NCI-H345 (cell line): ENCODE measurements at places on chromosomes 3 and 15.

DNA sequence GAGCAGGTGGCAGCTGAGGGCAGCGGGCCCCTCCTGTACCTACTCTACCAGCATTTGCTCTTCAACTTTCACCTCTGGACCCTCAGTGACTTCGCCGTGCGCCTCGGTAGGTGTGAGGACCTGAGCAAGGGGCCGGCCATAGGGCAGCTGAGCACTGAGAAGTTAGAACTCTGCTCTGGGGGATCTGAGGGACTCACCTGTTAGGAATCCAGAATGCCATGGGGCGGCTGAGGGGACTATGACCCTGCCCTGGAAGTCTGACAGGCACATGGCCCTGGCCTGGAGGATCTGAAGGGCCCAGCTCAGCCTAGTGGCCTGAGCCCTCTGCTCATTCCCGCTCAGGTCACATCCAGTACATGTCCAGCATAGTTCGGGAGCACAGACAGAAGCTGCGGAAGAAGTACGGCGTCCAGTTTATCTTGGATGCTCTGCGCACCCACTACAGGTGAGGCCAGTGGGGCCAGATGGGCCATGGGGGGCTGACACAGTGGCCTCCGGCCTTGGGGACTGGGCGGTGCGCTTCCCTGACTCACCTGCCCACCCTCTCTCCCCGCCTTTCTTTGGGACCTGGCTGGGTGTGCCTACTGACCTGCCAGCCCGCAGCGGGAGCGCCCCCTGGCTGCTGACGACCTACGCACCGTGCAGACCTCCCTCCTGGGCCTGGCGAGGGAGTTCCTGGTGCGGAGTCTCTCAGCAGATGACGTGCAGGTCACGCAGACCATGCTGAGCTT lies 18.8 kb downstream of the NBEAL2 start:
- DNase-seq = peak; percentile 6

- no peak for DNase-seq
These were observed 9.8 kb downstream of the TFG start for GRCh38 chr3:100719136-100719535.

DNA sequence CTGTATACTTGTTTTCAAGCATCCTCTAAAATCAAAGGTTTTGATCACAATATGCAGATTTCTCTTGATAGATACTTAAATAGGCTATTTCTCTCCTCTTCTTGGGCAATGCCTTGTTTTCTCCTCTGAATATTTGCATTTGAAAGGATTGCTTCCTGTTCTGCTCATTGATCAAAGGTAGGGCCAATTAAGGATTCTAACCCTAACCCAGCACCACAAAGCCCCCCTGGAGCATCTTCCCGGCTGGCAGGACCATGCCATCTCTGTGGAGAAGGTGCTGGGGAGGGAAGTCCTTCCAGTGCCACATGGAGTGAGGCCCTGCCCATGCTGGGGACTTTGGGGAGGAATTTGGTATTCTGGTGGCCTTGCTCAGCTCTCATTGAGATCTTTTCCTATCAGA lies 11.3 kb upstream of the NIPA2 start:
- DNase-seq = no peak

GRCh38 chr3:170228093-170228766 lies 6.0 kb downstream of the PRKCI start:
- no peak for DNase-seq

DNA sequence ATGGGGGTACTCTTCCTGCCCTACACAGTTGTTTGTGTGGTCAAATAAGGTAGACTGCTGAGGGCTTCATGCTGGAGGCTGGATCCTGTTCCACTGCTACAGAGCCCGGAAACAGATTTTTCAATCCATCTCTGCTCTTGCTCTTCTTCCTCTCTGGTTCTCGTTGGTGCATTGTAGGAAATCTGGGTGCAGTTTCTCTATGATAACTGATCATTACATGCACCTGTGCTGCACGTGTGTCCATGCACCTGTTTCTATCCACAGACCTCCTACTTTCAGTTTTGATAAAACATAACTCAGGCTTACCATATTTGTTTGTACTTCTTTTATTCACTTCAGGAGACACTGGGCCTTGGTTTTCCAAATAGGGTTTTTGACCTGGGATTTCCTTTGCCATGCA lies 21.3 kb downstream of the MINAR1 start:
- DNase-seq = no peak

DNA sequence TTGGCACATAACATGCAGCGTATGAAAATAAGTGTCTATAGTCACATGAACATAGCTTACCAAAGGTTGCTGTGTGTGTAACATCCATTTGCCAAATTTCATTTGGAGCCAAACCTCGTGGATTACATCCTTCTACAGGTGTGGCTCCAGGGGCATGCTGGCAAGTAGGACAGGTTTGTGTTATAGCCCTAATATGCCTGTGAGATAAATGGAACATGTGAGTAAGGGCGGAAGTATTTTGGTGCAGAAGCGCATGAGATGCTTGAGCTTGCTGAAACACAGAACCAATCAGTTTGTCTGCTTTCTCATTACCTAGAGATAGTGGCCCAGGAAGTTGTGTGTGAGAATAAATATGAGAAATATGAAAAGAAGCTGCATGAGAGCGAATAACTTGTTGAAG lies 21.8 kb upstream of the XCR1 start:
- DNase-seq = no peak

GRCh38 chr3:46383211-46383950 lies 12.6 kb downstream of the CCR5 start:
- DNase-seq = no peak

DNA sequence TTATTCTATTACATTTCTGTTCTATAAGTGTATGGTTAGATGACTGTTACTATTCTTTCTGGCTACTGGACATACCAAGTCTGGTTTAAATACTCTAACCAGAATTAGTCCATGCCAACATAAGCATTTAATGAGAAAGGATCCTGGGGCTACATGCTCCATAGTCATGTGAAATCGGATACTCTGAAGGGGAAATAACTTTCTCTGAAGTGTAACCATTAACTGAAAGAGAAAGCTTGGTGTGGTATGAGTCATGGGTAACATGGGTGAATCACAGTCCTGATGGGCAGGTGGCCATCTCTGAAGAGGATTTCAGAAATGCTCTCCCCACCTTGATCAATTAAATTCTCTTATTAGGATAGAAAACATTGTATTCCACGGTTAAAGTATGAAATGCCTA lies 69.4 kb downstream of the FHIT start:
- no peak for DNase-seq

- no peak for DNase-seq
These were observed 31.0 kb downstream of the IQSEC1 start for GRCh38 chr3:13042127-13042701.

DNA sequence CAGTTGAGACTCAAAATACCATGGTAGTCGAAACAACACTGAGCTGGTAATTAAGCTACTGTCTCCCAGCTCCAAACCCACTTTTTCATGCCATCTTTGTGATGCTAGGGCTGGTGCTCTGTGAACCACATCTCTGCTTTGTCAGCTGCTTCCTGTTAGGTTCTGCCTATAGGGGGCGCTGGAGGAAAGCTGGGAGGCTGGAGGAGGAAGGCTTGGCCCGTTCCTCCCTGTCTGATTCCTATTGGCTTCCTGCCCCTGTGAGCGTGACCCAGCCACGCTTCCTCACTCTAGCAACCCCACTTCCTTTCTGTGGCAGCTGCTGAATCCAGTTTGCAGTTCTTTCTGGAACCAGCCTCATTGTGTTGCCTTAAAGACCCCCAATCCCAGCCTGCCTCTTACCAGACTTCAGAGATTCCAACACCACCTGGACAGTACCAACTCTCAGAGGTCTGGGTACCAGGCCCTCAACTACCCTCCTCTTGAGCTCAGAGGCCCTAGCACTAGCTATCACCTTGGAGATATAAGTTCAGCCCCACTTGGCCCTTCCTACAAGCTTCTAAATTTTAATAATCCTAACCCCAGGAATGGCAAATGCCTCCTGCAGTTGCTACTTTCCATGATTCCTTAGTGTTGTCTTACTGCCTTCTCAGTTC lies 120.9 kb downstream of the ERC2 start:
- DNase-seq = no peak

DNA sequence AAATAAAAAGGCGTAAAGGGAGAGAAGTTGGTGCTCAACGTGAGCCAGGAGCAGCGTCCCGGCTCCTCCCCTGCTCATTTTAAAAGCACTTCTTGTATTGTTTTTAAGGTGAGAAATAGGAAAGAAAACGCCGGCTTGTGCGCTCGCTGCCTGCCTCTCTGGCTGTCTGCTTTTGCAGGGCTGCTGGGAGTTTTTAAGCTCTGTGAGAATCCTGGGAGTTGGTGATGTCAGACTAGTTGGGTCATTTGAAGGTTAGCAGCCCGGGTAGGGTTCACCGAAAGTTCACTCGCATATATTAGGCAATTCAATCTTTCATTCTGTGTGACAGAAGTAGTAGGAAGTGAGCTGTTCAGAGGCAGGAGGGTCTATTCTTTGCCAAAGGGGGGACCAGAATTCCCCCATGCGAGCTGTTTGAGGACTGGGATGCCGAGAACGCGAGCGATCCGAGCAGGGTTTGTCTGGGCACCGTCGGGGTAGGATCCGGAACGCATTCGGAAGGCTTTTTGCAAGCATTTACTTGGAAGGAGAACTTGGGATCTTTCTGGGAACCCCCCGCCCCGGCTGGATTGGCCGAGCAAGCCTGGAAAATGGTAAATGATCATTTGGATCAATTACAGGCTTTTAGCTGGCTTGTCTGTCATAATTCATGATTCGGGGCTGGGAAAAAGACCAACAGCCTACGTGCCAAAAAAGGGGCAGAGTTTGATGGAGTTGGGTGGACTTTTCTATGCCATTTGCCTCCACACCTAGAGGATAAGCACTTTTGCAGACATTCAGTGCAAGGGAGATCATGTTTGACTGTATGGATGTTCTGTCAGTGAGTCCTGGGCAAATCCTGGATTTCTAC lies at the start of gene RARB:
RARB (plus strand) TSS at position 322 of the 847 bp plus-strand sequence; CDS start at position 791, 469 bp downstream.
- DNase-seq = no peak

DNA sequence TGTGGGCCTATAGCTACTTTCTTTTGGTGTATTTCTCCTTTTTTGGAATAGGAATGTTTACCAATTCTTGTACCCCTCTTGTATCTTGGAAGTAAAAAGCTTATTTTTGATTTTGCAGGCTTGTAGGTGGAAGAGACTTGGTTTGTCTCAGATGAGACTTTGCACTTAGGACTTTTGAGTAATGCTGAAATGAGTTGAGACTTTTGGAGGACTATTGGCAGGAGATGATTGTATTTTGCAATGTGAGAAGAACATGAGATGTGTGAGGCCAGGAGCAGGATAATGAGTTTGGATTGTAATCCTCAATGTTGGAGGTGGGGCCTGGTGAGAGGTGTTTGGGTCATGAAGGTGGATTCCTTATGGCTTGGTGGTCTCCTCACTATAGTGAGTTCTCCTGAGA lies 106.3 kb downstream of the KBTBD8 start:
- no peak for DNase-seq

GRCh38 chr3:155629556-155629955 lies 115.3 kb downstream of the PLCH1 start:
- DNase-seq = no peak

GRCh38 chr3:179286331-179286730 lies 35.4 kb upstream of the KCNMB3 start:
- DNase-seq = no peak

DNA sequence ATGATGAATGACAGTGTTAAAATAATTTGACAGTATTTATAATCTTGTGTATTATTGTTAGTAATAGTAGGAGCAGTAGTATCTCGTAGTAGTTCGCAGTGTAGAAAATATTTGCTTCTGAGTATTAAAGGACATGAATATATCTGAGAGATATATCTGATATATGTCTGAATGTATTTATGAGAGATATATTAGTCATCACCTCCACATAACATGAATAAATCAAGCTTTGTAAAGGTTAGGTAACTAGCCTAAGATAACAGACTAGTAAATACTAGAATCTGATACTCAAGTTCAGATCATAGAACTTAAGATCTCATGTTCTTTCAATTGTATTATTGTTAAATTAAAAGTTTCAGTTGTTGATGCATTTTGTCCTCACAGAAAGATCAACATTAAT lies 130.5 kb downstream of the UBE2E2 start:
- no peak for DNase-seq

DNA sequence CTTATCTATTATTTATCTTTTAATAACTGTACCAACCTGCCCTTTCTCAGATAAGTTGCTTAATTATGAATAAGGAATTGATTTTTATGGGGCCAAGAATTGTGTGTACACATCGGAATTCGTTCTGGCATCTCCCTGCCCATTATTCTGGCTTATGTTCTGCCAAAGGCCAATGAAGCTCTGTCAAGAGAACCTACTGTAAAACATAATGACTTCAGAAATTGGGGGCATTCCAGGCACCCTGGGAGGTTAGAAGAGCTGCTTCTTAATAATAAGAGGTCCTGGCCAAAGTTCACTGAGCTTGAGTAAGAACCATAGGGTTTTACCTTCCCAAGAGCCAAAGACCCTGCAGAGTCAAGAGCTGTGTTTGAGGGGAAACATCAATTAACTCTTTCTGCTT lies 261.7 kb downstream of the SLC9A9 start:
- DNase-seq = no peak

DNA sequence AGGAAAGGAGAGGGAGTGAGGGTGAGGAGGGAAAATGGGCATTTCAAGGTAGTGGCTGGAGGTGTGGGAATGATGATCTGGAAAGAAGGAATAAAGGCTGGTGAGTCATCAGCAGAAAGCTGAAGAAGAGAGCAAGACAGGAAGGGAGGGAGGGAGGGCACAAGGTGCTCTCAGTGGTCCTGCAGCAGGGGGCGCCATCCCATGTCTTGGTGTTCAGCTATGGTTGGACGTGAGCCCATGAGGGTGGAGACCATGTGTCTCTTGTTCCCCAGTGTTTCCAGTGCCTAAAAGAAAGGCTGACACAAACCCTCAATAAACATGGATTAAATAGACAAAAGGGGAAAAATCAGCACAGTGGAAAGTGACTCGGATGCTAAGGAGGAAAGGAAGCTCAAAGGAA lies 228.5 kb downstream of the NTRK3 start:
- no peak for DNase-seq

DNA sequence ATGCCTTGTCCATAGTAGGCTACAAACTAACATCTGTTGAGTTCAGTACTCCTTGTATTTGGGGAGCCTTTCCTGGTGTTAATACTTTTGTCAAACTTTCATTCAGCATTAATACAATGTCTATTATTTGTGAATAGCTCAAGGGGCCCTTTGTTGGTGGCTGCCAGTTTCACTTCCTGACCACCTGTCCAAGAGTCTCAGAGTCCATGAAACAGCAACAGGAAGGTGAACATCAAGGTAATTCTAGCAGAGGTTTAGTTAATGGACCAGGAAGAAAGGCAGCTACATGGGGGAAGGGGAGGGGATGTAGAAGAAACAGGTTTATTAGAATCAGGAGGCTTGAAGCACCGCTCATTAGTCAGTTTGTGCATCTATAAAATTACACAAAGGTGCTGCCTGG lies 386.9 kb downstream of the PDCD6IP start:
- DNase-seq = peak; percentile 15

DNA sequence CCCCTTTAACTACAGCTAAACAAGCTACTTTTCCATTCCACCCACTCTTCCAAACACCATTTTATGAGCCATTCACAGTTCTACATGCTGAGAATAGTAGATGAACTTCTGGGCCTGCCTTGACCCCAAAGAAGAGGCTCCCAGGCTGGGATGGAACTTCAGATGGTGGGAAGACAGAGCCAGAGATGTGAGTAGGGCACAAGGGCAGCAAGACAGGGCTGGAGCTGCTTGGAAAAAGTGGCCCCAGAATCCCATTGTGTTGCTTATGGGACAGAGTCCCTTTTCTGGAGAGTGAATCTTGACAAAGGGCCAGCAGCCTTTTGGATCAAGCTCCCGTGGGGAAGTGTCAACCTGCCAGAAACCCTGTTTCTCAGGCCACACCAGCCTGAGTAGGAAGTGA lies 516.5 kb upstream of the PPP2R3A start:
- no peak for DNase-seq
